ENCODE measurements at places on chromosomes 5 and 9. TPM values are rescaled to one million over a fixed set of nuclear protein-coding genes. Genes with fewer than 3 reads are reported as not detected.

DNA sequence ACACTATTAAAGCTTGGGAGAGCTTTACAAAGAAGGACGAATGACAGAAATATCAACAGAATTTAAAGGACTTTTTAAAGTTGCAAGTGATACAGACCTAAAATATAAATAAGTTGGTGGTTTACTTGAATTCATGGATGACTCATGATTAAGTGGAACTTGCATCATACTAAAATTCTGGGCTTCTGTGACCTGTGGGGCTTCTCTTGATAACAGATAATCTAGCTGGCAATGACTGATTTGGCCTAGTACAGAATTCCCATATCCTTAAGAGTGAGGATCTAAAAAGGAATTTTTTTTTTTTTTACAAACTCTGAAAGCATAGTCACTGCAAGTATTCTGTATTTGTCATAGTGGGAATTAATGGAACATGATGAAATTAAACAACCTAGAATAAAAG is 543.7 kb upstream of the SGCD start:
- H3K4me1 ChIP-seq, result no peaks in the 10 kb centered on the region
- H3K4me3 ChIP-seq, result no peak overlapping the region
- no peak for DNase-seq
- H3K36me3 ChIP-seq, result no peaks in the 10 kb centered on the region
- no peak overlapping the region for H3K27ac ChIP-seq
- H3K27me3 ChIP-seq, result no peaks in the 10 kb centered on the region

DNA sequence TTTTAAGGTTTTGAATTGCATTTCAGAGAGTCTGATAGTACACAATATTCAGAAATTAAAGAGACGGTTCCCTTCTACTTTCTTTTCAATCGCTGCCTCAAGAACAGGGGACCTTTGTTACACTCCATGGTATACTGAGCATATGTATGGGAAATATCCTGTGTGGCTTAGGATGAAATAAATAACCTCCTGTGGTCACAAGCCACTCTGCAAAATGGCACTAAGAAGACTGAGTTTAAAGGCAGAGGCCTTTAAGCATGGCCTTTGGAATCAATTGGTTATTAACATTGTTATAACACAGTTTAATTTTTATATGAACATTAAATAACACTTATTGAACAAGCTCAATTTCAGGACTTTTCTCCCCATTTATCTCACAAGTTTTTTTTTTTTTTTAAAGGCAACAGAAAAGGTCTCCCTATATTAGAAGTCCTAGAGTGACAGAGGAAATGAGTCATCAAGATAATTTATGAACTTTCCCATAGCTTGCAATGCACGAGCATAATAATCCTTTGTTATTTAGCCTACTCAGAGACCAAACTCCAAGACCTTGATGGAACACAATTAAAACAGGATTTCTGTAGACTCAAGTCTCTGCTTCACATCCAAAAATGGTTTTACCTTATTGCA is 341.9 kb downstream of the TMEM167A start:
- no peaks in the 10 kb centered on the region for H3K36me3 ChIP-seq
- no peak overlapping the region for H3K4me3 ChIP-seq
- no peak overlapping the region for H3K27ac ChIP-seq
- H3K4me1 ChIP-seq, result no peaks in the 10 kb centered on the region
- H3K27me3 ChIP-seq, result no peaks in the 10 kb centered on the region

- no peak for DNase-seq
- H3K27me3 ChIP-seq, result no peaks in the 10 kb centered on the region
- H3K27ac ChIP-seq, result no peak overlapping the region
- no peaks in the 10 kb centered on the region for H3K36me3 ChIP-seq
- H3K4me3 ChIP-seq, result no peak overlapping the region
Measured at GRCh38 chr9:34158362-34158869, 20.4 kb upstream of the UBAP1 start.

DNA sequence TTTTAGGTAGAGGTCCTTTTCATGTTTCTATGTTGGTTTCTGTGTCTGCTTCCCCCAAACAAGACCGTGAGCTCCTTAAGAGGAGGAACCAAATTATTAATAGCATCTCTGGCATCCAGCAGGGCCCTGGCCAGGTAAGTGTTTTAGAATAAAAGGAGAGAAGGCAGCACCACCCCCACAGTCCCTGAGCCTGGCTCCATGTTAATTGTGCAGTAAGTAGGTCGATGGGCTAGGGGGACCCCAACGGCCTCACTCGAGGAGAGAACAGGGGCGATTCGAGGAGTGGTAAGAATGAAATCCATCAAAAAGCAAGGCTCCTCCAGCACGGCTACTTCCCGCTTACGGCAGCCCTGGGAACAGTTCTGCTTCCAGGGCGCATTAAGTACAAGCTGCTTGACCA is 67.0 kb downstream of the GABBR2 start:
- H3K27me3 ChIP-seq, result peaks cover 6% of the 10 kb centered on the region
- no peaks in the 10 kb centered on the region for H3K4me1 ChIP-seq
- no peak overlapping the region for H3K4me3 ChIP-seq
- DNase-seq, result no peak
- no peaks in the 10 kb centered on the region for H3K36me3 ChIP-seq
- H3K27ac ChIP-seq, result no peak overlapping the region

DNA sequence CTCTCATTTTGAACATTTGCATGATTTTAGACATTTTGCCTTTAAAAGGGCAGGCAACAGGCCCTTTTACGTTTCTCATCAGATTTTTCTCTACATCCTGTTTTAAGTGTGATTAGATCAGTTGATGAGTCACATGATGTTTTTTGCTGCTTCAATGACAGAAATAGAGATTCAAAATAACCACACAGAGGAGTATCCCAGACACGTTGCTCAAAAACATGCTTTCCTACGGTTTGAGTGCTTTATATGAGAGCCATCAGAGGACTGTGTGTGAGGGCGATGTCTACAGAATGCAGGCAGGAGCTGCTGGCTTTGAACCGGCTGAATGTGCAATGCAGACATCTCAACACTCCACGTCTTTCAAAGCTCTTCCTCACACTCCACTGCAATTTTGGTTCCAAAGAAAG is 42.1 kb downstream of the OTULIN start:
- H3K27ac ChIP-seq, result no peak overlapping the region
- H3K27me3 ChIP-seq, result no peaks in the 10 kb centered on the region
- peaks cover 33% of the 10 kb centered on the region for H3K36me3 ChIP-seq
- H3K4me3 ChIP-seq, result no peak overlapping the region
- no peak for DNase-seq
- H3K4me1 ChIP-seq, result peaks cover 36% of the 10 kb centered on the region

- no peak overlapping the region for H3K27ac ChIP-seq
- no peak overlapping the region for H3K4me3 ChIP-seq
- H3K36me3 ChIP-seq, result no peaks in the 10 kb centered on the region
- DNase-seq, result no peak
- H3K4me1 ChIP-seq, result peaks cover 21% of the 10 kb centered on the region
- no peaks in the 10 kb centered on the region for H3K27me3 ChIP-seq
Measured at GRCh38 chr5:66989286-66989685, 207.3 kb downstream of the CD180 start.

DNA sequence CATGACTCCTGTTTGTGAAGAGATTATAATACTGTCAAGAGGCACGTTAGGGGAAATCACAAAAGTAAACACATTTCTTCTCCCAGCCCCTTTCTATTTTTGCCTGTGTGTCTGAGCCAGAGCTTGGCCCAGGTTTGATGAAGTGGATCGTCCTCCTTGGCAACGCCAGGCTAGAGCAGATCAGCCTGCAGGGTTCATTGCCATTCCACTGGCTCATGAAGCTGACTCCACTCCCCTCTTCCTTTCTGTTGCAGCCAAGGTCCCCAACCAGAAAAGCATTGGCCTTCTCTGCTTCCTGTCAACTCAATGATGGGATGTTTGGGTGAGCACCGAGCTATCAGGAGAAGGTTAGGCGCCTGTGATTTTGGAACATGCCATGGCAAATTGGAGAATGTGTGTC is 3.3 kb downstream of the ADRB2 start:
- DNase-seq, result no peak
- peaks cover 5% of the 10 kb centered on the region for H3K36me3 ChIP-seq
- peaks cover 85% of the 10 kb centered on the region for H3K4me1 ChIP-seq
- no peaks in the 10 kb centered on the region for H3K27me3 ChIP-seq
- H3K4me3 ChIP-seq, result peak overlapping the region; percentile 64

DNA sequence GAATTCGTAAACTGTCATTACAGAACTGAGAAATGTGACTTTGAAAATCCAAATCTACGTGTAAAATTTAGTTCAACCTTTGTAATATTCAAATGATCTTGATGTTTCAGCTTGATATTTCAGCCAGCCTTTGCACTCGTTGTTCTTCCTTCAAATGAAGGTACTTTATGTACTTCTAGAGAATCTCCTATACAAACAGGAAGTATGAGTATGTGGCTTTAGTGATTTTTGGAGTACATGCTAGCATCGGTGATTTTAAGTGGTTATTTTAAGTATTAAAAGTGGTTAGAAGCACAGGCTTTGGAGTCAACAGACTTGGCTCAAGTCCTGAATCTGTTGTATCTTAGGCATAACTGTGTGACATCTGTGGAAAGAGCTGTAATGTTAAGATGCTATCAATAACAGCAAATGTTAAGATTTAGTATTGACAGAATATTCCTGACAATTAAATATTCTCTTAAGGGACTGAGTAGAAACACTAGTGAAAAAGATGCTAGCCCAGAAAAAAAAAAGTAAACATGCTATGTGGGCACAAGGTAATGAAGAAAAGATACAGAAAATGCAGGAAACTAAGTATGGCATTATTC is 398.0 kb downstream of the ADGRV1 start:
- H3K4me1 ChIP-seq, result peaks cover 4% of the 10 kb centered on the region
- H3K36me3 ChIP-seq, result no peaks in the 10 kb centered on the region
- no peak overlapping the region for H3K27ac ChIP-seq
- H3K4me3 ChIP-seq, result no peak overlapping the region

- no peaks in the 10 kb centered on the region for H3K27me3 ChIP-seq
- no peaks in the 10 kb centered on the region for H3K36me3 ChIP-seq
- no peak overlapping the region for H3K4me3 ChIP-seq
- no peak for DNase-seq
Measured at GRCh38 chr5:76942581-76942980, 10.3 kb upstream of the CRHBP start.

GRCh38 chr5:139850423-139851016 is 54.9 kb downstream of the PSD2 start:
- H3K4me3 ChIP-seq, result no peak overlapping the region
- H3K4me1 ChIP-seq, result no peaks in the 10 kb centered on the region
- no peaks in the 10 kb centered on the region for H3K27me3 ChIP-seq
- peak overlapping the region; percentile 15 for H3K27ac ChIP-seq

DNA sequence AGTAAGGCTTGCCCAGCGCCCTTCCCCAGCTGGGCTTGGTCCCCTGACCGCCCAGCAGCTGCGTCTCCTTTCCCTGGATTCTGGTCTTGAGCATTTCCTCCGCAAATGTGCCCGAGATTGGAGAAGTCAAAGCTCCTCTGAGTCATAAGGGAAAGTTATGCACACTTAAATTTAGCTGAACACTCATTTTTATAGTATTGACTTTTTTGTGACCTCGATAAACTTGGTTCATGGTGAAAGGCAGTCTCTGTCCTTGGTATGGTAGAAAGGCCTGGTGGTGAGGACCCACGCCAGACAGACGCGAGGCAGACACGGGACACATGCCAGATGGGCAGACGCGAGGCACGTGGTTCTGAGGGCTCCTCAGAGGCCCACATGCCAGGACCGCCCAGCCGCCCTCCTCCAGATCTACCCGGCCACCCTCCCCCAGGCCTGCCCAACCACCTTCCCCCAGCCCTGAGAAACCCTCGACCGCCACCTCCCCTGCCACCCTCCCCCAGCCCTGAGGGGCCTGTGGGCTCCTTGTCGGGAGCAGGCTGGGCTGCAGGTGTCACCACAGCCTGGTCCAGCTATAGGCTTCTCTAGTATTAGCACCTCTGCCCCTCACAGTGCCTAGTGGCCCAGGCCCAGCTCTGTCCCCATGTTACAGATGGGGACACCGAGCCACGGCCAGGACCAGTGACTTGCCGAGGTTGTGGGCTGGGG is 60.9 kb upstream of the CACNA1B start:
- no peak overlapping the region for H3K27ac ChIP-seq
- peaks cover 89% of the 10 kb centered on the region for H3K36me3 ChIP-seq
- DNase-seq, result no peak
- peaks cover 5% of the 10 kb centered on the region for H3K4me1 ChIP-seq
- H3K27me3 ChIP-seq, result no peaks in the 10 kb centered on the region
- no peak overlapping the region for H3K4me3 ChIP-seq

- no peaks in the 10 kb centered on the region for H3K36me3 ChIP-seq
- no peak overlapping the region for H3K4me3 ChIP-seq
- H3K27me3 ChIP-seq, result peaks cover 31% of the 10 kb centered on the region
- H3K4me1 ChIP-seq, result peaks cover 3% of the 10 kb centered on the region
Measured at GRCh38 chr5:180121826-180122413, 50.4 kb upstream of the RNF130 start.

- no peaks in the 10 kb centered on the region for H3K27me3 ChIP-seq
- no peak for DNase-seq
- no peaks in the 10 kb centered on the region for H3K36me3 ChIP-seq
- H3K4me3 ChIP-seq, result no peak overlapping the region
Measured at GRCh38 chr5:113189291-113189690, 212.7 kb downstream of the DCP2 start.

GRCh38 chr5:74642543-74642863 is 2.0 kb upstream of the ENC1 start:
- DNase-seq, result no peak
- no peaks in the 10 kb centered on the region for H3K27me3 ChIP-seq
- H3K36me3 ChIP-seq, result no peaks in the 10 kb centered on the region
- H3K4me3 ChIP-seq, result no peak overlapping the region

GRCh38 chr9:119955276-119955675 is 586.0 kb upstream of the BRINP1 start:
- H3K27me3 ChIP-seq, result peaks cover 3% of the 10 kb centered on the region
- H3K4me3 ChIP-seq, result no peak overlapping the region
- H3K27ac ChIP-seq, result no peak overlapping the region
- no peaks in the 10 kb centered on the region for H3K4me1 ChIP-seq

DNA sequence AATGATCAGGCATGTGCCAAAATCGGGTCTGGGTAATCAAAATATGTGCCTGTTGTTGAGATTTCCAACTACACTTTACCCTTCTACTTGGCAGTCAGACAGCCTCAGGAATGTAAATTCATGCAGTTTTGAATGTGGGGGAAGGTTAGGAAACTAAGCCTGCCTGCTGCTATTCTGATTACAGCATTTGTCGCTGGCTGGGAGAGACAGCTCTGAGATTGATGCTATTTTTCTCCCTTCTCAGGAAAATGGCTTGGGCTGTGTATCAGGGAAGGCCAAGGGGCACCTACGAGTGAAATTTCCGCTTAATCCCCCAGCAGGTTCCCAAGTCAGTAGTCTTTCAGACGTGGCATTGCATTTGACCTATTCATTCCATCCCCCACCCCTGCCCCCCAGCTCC is 3.6 kb upstream of the RGS7BP start:
- H3K36me3 ChIP-seq, result no peaks in the 10 kb centered on the region
- no peak overlapping the region for H3K27ac ChIP-seq
- peaks cover 12% of the 10 kb centered on the region for H3K4me1 ChIP-seq
- DNase-seq, result no peak

- no peaks in the 10 kb centered on the region for H3K27me3 ChIP-seq
- H3K27ac ChIP-seq, result peak overlapping the region; percentile 83
- H3K4me1 ChIP-seq, result peaks cover 42% of the 10 kb centered on the region
- DNase-seq, result no peak
- peak overlapping the region; percentile 22 for H3K4me3 ChIP-seq
Measured at GRCh38 chr9:114501796-114502682, 3.2 kb downstream of the WHRN start.

- H3K4me3 ChIP-seq, result no peak overlapping the region
- no peak for DNase-seq
- no peak overlapping the region for H3K27ac ChIP-seq
- H3K4me1 ChIP-seq, result no peaks in the 10 kb centered on the region
- H3K27me3 ChIP-seq, result no peaks in the 10 kb centered on the region
Measured at GRCh38 chr5:101686536-101687157, 609.4 kb downstream of the SLCO4C1 start.

PCDHGA3 gene
- total RNA-seq, result 2.2 TPM

KIAA1958 gene
- total RNA-seq, result 18.3 TPM

PLEKHG4B gene
- total RNA-seq, result 2.4 TPM

KIF4B gene
- not detected for total RNA-seq

SLC22A4 gene
- total RNA-seq, result 1.3 TPM

CA9 gene
- 5.7 TPM for total RNA-seq

PCDHGB7 gene
- total RNA-seq, result 9.2 TPM

CCDC152 gene
- total RNA-seq, result 0.36 TPM

OLFM1 gene
- total RNA-seq, result 13.8 TPM

Measured in suprapubic skin (tissue), 4 donors.